Stimulated activated naive CD4-positive, alpha-beta T cell (primary cell): ENCODE measurements at places on chromosomes 1 and 21.

GRCh38 chr1:190688096-190688495, 210.4 kb upstream of the BRINP3 start:
- DNase-seq = no peak

DNA sequence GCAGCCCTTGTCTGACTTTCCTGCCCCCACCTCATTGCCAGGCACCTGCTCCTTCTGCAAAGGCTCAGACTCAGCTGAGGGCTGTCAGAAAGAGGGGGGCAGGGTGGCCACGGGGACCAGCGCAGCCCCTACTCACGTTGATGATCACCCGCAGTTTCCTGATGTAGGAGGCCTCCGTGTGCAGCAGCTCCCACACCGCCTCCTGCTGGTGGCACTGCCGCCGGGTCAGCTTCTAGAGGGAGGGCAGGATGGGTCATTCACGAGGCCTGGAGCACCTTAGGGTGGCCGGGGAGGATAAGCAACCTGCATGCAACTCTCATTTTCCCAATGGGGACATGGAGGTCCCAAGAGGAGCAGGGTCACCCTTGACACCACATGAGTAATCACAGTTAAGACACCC, 6.4 kb upstream of the TNFRSF25 start:
- DNase-seq = no peak

GRCh38 chr21:28627691-28628090, 365.0 kb downstream of the LTN1 start:
- no peak for DNase-seq

GRCh38 chr1:63148825-63149645, 173.3 kb upstream of the FOXD3 start:
- DNase-seq = no peak

GRCh38 chr21:45537746-45538291, 4.4 kb downstream of the SLC19A1 start:
- no peak for DNase-seq

- no peak for DNase-seq
Measured at GRCh38 chr21:29334717-29335428, 36.2 kb downstream of the BACH1 start.

DNA sequence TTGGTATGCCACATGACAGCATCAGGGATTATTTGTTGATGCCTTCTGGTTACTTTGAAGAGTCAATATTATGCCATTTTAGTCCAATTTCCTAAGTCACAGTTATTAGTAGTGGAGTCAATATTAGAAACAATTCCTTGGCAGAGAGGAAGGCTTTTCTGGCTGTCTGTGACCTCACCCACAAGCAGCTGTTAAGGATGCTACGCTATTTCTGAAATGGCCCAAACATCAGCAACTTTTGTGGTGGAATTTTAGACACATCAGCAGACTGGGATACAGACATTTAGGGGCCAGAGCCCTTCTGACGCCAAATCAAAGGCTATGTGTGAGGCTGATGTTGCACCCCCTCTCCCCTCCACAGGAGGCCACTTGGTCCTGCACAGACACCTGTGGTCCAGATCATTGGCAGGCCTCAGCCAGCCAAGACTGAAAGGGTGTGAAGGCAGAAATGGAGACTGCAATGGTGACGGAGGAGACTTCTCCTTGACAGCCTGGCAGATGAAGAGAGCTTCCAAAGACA, 9.2 kb upstream of the RXRG start:
- no peak for DNase-seq

DNA sequence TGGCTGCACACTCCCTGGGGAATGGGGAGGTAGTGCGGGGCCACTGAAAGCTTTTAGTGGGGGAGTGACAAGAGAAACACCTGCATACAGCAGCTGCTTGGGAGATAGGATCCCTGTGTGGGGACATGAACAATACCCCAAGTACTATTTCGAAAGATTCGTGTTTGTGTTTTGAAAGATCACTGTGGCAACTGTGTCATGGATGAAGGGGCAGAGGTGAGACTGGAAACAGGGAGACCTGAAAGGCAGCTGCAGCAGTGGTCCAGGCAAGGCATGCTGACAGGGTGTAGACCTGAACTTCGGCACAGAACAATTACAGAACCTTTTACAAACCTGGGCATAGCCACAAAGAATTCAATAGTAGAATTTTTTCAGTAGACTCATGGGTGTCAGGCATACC, 32.9 kb downstream of the TENT5C start:
- no peak for DNase-seq

- DNase-seq = no peak
Measured at GRCh38 chr1:94866164-94866807, 46.1 kb downstream of the SLC44A3 start.

DNA sequence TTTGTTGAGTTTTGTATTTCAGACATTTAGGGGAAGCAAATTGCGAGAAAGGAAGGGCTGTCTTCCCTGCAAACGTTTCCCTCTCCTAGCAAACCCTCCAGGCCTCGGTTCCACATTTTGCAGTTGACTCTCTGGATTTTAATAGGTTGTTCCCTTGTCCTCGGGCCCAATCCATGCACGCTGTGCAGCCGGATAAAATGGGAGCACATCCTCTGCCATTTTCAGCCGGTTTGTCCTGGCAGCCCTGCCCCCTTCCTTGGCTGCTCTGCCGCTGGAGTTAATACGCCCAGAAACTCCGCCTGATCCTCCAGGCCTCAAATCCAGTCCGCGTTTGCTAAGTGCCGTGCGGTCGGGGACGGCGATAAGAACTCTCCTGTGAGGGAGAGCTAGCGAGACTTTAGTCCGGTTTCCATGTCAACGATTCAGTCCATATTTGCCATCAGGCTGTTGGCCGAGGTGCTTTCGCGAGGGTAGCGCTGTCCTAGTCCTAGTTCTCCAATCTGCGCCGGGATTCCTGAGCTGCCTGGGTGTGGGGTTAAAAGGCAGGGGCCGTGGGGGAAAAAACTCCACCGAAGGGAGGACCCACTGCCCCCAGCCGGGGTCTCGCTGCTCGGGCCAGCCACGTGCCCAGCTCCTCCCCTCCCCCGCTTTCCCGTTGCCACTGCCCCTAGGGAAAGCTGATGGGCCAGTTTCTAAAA, 2.9 kb upstream of the ARID1A start:
- peak; percentile 76 for DNase-seq

DNA sequence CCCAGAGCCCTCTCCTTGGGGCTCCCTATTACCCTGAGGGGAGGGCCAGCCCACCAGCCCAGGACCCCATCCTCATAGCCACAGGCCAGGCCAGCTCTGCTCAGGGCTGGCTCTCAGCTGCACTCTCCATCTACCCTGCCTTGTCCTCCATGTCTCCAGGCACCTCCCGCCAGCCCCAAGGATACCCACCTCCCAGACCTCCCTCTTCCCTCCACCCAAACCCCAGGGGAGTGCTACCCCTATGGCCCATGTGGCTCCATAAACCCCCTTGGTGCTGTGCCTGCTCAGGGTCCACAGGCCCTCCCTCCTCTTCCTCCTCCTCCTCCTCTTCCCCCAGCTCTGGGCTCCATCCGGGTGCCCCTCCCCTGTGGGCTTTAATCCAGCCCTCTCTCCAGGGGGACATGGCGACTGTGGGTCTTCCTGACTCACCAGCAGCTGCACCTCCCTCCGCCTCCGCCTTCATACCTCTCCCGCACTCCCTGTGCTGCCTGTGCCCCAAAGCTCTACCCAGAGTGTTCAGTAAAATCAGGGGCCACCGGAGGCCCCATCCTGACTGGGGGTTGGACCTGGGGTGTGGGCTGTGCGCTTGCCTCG, 9.1 kb downstream of the YBEY start:
- DNase-seq = no peak

DNA sequence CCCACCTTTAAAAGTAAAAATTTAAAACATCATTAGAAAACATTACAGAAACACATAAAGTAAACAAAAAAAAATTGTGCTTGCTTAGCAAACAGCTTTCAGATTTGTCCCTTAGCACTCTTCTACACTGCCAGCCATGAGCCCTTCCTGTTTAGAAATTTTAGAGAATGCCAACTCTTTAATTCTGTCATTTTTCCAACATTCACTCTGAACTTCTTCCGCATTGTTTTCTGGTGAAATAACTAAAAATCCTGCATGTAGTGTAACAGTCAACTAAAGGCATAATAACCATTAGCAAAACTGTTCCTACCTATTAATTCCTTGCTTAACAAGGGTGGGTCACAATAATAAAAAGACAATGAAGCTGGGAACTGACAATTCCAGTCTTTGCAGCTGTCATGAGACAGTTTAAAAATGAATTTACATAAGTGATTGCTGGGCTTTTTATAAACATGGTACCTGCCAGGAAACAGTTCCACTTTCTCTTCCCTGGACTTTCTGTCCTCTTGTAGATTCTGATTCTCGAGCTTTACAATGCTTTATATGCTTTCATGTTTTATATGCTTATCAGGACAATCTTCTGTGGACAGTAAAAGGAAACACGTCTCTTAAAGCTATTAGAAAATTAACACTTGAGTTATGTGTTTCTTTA, 19.0 kb downstream of the GNG12 start:
- DNase-seq = no peak
